ENCODE measurements at places on chromosomes 12 and 14. TPM values are rescaled to one million over a fixed set of nuclear protein-coding genes. Genes with fewer than 3 reads are reported as not detected.

CCDC175 gene
- total RNA-seq, result not detected

COCH gene
- 7.2 TPM for total RNA-seq

BCAT1 gene
- total RNA-seq, result 58.7 TPM

OLR1 gene
- total RNA-seq, result not detected

NFE2 gene
- total RNA-seq, result not detected

ACOT2 gene
- 13.8 TPM for total RNA-seq

KRT73 gene
- total RNA-seq, result 0.14 TPM

DNA sequence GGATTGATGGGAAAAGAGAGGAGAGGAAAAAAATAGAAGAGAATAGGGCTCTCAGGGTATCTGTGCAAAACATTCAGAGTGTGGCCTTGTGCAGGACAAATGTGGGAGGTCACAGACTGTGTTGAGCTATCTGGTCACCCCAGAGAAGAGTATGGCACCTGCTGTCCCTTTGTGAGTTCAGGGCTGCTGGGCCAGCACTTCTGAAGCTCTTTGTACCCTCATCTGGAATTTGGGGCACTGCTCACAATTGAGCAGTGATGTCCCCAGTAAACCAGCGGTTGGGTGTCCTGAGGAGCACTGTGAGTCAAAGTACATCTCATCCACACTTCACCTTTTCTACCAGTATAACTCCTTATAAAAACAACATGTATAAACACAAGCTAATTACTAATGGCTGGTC, 2.6 kb upstream of the KRT81 start:
- no peaks in the 10 kb centered on the region for H3K36me3 ChIP-seq
- no peak overlapping the region for H3K27ac ChIP-seq
- H3K27me3 ChIP-seq, result peaks cover 9% of the 10 kb centered on the region
- no peaks in the 10 kb centered on the region for H3K4me1 ChIP-seq

- no peaks in the 10 kb centered on the region for H3K36me3 ChIP-seq
- no peak for DNase-seq
- no peaks in the 10 kb centered on the region for H3K4me1 ChIP-seq
- H3K27ac ChIP-seq, result no peak overlapping the region
Observed at GRCh38 chr14:71206123-71206522, 298.9 kb downstream of the PCNX1 start.

- no peak overlapping the region for H3K4me3 ChIP-seq
- DNase-seq, result no peak
- peaks cover 5% of the 10 kb centered on the region for H3K4me1 ChIP-seq
- H3K27me3 ChIP-seq, result no peaks in the 10 kb centered on the region
Observed at GRCh38 chr14:38197001-38197783, 10.5 kb upstream of the SSTR1 start.

DNA sequence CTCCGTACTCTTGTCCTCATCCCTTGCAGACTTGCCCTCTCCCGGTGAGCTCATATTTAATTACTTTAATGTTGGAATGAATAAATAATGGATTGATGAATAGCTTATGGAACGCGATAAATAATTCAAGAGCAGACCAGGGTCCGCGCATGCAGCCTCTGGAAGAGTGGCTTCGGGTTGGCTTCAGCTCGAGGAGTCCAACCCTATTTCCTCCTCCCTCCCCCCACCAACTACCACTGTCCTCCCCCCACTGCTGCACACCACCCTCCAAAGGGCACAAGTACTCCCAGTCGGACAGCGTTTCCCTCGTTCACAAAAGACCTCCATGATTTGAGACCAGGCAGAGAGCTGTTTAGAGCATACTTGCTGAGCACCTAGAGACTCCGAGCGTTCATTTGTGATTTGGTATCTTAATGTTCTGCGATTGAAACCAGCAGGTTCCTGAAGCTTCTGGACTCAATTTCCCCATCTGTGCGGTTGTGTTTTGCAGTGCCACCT, 647 bp upstream of the SIX1 start:
- H3K36me3 ChIP-seq, result no peaks in the 10 kb centered on the region
- no peak for DNase-seq
- H3K27ac ChIP-seq, result no peak overlapping the region
- no peak overlapping the region for H3K4me3 ChIP-seq
- H3K4me1 ChIP-seq, result peaks cover 55% of the 10 kb centered on the region
- H3K27me3 ChIP-seq, result peaks cover 97% of the 10 kb centered on the region

DNA sequence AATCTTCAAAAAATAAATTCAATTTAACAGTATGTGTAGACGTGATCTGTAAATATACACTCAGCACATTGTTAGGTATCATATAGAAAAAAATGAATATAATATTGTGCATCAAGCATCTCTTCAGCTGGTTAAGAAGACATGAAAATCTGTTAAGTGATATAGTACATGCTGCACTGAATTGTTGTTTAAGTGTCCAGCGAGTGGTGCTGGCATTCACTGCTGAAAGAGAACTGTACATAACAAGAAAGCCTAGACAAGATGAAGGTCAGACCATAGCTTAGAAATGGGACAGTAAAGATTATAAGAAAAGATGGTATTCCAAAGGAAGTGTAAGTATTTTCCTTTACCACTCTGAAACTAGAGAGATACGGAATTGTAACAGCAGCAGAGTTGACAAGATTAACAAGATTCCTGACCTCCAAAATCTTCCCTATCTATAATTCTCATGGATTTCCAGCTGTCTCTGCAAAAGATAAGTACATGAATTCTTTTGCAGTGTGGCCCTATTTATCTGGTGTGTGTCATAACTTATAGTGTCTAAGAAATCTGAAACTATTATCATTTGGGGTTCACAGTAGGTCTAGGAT, 198.6 kb downstream of the FLRT2 start:
- H3K27me3 ChIP-seq, result no peaks in the 10 kb centered on the region
- DNase-seq, result no peak
- no peak overlapping the region for H3K4me3 ChIP-seq

DNA sequence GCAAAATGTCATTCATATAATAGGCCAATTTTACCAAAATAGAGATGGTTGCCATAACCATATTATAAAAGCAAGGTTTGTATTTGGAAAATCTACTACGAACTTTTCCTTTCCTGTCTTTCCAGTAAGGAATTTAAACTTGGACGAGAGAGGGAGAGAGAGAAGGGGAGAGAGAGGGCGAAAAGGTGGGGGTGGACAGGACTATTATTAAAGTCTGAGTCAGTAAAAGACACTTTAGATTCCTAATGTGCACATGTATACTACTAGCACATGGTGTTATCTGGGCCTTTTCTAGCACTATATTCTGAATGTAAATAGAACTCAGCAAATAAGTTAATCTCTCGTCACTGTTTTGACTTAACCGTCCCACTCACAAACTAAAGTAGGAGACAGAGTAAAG, 30.4 kb upstream of the FBLN5 start:
- no peak for DNase-seq
- no peak overlapping the region for H3K4me3 ChIP-seq
- no peak overlapping the region for H3K27ac ChIP-seq
- no peaks in the 10 kb centered on the region for H3K27me3 ChIP-seq

GRCh38 chr14:21669284-21669683, 4.3 kb downstream of the OR4E1 start:
- H3K4me3 ChIP-seq, result no peak overlapping the region
- DNase-seq, result no peak
- peaks cover 1% of the 10 kb centered on the region for H3K36me3 ChIP-seq
- H3K27me3 ChIP-seq, result peaks cover 25% of the 10 kb centered on the region
- no peaks in the 10 kb centered on the region for H3K4me1 ChIP-seq
- no peak overlapping the region for H3K27ac ChIP-seq

DNA sequence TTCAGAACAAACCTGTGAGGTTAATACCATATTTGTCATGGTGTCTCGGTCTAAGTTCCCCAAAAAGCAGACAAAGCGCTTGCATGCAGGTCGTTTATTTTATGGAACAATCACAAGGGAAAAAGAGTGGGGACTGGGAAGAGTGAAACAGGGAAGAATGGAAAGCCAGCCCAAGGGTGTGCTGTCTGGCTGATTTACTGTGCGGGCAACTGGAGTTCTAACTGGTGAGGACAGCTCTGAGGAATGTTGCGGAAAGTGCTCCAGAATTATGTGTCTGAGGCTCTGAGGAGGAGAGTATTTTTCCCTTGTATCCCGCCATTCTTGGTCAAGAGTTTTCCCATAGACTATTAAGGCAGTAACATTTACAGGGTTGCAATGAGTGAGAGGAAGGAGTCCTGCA, 465.4 kb downstream of the RMST start:
- DNase-seq, result no peak
- no peak overlapping the region for H3K27ac ChIP-seq
- no peaks in the 10 kb centered on the region for H3K36me3 ChIP-seq
- no peaks in the 10 kb centered on the region for H3K4me1 ChIP-seq
- no peaks in the 10 kb centered on the region for H3K27me3 ChIP-seq

DNA sequence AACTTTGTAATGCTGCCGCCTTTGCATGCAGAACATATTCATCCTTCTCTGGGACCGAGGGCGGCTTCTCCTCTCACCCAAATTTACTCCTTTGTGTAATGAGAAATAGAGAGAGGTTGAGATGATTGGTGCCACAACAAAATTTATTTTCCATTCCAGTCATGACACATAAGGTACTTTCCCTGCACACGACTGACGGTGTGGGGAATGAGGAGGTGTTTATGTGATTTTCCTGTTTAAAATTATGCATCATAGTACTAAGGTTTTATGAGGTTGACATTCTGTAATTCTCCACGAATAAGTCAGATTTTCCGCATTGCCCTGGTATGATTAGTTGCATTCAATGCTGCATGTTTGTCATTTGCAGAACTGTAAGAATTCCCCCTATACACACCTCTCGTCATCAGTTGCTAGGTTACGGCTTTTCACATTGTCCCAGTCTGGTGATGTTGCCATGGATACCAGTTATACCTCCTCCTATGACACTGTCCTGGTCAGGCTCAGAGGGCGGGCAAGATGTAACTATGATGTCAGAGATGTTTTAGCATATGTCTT, 23.1 kb downstream of the BICDL1 start:
- peak; percentile 82 for DNase-seq
- H3K27me3 ChIP-seq, result no peaks in the 10 kb centered on the region
- H3K36me3 ChIP-seq, result peaks cover 69% of the 10 kb centered on the region

DNA sequence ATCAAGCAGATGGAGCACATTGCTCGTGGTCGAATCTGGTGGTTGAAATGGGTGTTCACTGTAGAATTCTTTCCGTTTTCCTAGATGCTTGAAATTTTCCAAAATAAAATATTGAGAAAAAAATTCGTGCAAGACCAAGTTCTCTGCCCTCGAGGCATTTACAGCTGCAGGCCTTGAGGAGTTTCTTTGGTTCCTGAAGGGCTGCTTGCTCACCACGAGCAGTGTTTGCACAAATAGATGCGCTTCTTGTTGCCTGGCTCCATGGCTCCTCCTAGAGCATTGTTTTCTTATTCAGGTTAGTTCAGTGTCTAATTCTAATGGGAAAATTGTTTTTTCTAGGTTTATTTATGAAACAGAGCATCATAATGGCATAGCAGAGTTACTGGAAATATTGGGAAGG, 74.5 kb upstream of the DYNC1H1 start:
- H3K4me3 ChIP-seq, result no peak overlapping the region
- no peak for DNase-seq
- H3K27me3 ChIP-seq, result no peaks in the 10 kb centered on the region
- H3K4me1 ChIP-seq, result no peaks in the 10 kb centered on the region

GRCh38 chr14:87883750-87884149, 109.2 kb downstream of the GALC start:
- peaks cover 14% of the 10 kb centered on the region for H3K27me3 ChIP-seq
- no peaks in the 10 kb centered on the region for H3K4me1 ChIP-seq
- H3K36me3 ChIP-seq, result no peaks in the 10 kb centered on the region
- H3K4me3 ChIP-seq, result no peak overlapping the region
- DNase-seq, result no peak

DNA sequence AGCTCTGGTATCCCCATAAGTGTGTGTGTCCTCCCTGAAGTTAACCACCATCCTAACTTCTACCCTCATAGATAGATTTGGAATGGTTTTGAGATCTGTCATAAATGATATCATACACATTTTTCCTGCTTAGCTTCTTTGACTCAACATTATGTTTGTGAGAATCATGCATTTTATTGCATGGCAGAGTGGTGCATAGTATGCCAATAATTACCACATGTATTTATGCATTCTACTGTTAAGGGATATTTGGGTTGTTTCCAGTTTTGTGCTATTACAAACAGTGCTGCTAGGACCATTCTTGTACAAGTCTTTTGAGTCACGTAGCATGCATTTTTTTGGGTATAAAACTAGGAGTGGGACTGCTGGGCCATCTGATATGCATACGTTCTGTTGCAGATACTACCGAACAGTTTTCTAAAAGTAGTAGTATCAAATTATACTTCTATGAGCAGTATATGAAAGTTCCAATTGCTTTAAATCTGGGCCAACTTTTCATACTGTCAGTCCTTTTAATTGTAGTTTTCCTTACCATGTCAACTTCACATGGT, 13.4 kb downstream of the GRIP1 start:
- H3K36me3 ChIP-seq, result no peaks in the 10 kb centered on the region
- DNase-seq, result no peak
- H3K4me1 ChIP-seq, result no peaks in the 10 kb centered on the region
- peaks cover 36% of the 10 kb centered on the region for H3K27me3 ChIP-seq
- no peak overlapping the region for H3K27ac ChIP-seq

- H3K36me3 ChIP-seq, result peaks cover 16% of the 10 kb centered on the region
- no peak overlapping the region for H3K4me3 ChIP-seq
- H3K4me1 ChIP-seq, result no peaks in the 10 kb centered on the region
- no peaks in the 10 kb centered on the region for H3K27me3 ChIP-seq
Observed at GRCh38 chr12:19752712-19753111, 313.4 kb downstream of the AEBP2 start.

DNA sequence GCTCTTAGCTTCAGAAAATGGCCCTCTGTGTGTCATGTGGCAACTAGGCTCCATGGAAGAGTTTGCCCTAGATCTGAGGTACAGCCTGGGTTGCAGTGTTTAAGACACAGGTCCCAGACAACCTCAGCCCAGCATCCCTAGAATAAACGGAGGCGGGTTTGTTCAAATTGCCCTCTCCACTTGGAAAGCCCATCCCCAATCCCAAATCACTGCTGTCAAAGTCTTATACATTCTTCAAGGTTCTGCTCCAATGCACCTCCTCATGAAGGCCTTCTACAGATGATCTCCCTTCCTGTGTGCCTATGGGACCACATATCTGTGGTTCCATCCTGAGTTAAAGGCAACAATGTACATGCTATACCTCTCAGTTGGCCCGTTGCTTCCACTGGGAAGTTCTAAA, 289.8 kb downstream of the DPF3 start:
- no peaks in the 10 kb centered on the region for H3K4me1 ChIP-seq
- H3K4me3 ChIP-seq, result no peak overlapping the region
- peaks cover 4% of the 10 kb centered on the region for H3K27me3 ChIP-seq
- no peaks in the 10 kb centered on the region for H3K36me3 ChIP-seq
- no peak for DNase-seq

DNA sequence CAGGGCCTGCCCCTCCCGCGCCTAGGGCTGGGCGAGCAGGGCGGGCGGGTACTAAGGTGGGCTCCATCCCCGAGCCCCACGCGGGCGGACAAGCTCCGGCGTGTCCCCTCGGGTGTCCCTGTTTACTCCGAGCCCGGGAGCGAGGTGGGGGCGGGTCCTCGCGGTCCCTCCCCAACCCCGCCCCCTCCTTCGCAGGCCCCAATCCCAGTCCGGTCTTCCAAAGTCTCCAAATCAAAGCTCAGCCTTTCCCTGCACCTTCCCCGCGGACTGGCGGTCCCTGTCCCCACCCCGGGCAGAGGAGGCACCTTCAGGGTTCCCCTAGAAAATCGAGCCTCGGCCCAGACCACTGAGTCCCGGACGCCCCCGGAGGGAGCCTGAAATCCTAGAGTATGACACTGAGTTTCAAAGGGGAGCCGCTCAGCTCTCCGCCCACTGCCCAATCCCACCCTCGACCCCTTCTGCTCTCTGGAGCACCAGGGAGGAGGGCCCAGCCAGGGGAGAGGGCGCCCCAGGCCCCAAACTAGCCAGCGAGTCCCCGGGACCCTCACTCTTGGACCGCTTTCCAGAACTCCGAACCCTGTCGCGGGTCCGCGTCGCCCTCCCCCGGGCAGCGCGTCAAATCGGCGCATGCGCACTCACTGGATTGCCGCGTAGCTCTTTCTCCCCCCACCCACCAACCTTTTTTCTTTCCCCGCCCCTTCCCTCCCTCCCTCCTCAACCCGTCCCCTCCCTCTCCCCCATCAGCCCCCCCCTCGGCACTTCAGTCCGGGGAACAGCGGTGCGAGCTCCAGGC, at the start of gene LRP1:
Gene LRP1 (plus strand): TSS at position 758 of the 793 bp plus-strand sequence. CDS start 482 bp downstream, outside the sequence.
- peaks cover 4% of the 10 kb centered on the region for H3K27me3 ChIP-seq
- H3K4me3 ChIP-seq, result peak within 1 kb of the TSS; percentile 81
- no peaks in the 10 kb centered on the region for H3K36me3 ChIP-seq
